ENCODE measurements at places on chromosomes 1 and 21.

GRCh38 chr1:39091845-39092645 lies 65.9 kb downstream of the NDUFS5 start:
- no peak for DNase-seq

DNA sequence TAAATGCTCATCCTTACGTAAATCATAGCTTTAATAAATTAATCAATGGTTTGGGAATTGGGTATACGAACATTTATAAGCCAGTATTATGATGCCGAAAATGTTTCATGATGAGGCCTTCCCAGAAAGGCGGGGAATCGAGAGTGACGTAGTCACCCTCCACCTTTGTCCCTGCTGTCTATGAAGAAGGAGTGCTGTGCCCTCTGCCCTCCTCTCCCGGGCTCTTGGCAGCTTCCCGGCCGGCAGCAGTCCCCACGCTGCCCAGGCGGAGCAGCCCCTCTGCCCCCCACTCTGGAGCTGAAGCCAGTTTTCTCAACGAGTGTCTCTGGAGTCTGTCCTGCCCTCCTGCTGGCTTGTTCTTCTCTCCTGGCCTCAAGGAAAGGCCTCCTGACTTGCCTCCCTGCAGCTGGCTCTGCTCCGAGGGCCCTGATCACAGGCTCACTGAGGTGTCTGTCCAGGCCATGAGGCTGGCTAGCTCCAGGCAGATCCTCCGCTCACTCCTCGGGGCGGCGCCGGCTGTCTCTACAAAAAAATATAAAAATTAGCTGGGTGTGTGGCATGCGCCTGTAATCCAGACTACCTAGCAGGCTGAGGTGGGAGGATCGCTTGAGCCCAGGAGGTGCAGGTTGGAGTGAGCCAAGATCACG lies 150.7 kb upstream of the COL6A1 start:
- peak; percentile 37 for DNase-seq

DNA sequence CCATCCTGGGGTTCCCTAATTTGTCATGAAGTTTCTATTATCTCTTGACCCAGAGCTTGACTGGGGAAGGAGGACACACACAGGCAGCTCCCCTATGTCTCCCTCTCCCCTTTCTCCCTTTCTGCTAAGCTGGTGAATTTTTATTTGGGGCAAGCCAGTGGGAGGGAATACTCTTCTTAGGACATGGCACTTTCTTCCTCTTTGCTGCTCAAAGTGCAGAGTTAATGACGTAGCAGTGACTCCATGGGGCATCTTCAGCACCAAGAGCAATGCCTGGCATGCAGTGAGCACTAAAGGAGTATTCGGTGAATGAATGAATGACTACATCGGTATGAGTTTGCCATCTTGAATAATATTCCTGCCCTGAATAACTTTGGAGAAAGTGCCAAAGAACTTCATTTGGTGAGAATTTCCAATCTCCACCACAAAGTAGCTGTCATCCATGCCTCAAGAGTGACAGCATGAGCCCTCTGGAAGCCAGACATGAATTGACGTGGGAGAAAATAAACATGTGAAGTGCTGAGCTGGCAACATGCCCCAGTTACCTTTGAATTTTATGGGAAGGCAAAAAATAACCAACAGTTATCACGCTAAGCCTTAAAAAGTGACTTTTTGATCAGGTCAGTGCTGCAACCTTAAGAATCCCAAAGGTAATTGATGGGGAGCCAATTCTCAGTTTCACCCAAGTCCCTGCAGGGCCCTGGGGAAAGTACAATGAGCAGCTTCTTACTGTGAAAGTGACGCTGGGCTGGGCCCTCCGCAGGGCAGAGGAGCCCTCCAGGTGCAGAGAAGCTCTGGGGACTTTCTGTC lies 22.1 kb upstream of the ATF3 start:
- no peak for DNase-seq

GRCh38 chr1:167288390-167289074 lies 67.8 kb downstream of the POU2F1 start:
- DNase-seq, result no peak

GRCh38 chr21:37342046-37342632 lies 24.4 kb upstream of the DYRK1A start:
- no peak for DNase-seq

- DNase-seq, result no peak
Measured at GRCh38 chr1:203512517-203512847, 18.5 kb downstream of the OPTC start.

GRCh38 chr1:68758666-68759209 lies 261.9 kb upstream of the DEPDC1 start:
- DNase-seq, result no peak

- DNase-seq, result no peak
Measured at GRCh38 chr1:26360807-26361604, 7.1 kb upstream of the CRYBG2 start.

DNA sequence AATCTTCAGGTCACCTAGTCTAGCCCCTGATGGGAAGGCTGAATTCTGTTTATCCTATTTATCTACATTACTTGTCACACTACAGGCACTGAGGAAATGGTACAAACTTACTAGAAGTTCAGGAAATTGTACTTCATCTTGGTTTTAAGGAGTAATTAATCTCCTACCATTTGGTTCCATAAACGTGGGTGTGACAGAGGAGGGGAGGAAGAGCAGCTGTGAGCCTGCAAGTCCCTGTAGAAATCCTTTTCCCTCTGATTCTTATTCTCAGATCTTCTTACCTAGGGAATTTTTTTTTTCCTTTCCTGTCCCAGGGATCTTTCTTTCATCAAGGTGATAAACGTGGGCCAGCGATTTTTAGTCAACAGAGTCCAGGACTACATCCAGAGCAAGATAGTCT lies 14.1 kb downstream of the PFKFB2 start:
- no peak for DNase-seq

GRCh38 chr21:42601656-42602055 lies 51.8 kb upstream of the PDE9A start:
- DNase-seq, result no peak

- no peak for DNase-seq
Measured at GRCh38 chr1:94702442-94702815, 117.7 kb upstream of the SLC44A3 start.

DNA sequence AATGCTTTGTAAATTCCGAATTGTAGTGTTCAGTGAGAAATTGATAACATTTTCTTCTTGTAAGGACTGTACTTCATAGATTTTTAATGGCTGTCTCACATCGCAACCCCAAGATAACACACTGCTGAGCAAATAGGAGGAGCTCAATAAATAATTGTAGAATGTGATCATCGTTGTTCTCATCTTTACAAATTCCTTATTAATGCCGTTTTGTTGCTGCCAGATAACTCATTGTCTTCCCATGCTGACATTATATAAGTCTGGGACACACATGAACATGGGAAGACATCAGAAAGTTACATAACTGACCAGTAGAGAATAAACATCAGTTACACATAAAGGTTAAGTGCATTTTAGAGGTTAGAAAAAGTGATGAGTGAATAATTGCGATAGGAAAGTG lies 46.4 kb upstream of the TSPAN2 start:
- no peak for DNase-seq

- no peak for DNase-seq
Measured at GRCh38 chr1:116628448-116628847, 39.1 kb downstream of the IGSF3 start.

DNA sequence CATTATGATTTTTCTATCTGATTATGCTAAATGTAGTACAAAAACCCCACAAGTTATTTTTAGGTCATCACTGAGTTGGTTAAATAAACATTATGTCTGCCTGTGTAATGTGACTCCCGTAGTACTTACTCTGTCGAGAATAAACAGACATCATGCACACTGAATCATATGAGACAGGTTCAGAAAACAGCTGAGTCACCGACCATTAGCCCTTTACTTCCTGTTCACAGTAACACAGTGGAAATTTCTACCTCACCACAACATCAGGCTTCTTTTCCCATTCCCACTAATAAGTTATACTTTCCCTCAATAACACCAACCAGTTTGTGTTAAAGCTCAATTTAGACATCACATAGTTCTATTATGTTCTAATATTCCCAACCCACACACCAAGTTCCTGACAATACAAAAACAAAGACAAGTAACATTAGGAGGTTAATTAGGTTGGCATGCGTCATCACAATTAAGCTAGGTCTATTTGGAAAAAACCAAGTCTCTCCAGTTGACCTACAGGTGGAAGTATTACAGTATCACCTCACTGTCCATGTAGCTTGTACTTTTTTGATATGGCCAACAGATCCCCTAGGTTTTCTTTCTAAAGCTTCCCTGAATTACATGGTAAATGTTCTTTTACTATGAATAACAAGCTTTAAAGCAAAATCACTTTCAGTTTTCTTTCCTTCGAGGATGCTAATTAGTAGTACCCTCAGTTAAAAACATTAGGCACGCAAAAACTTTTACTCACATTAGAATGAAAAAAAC lies 154.2 kb downstream of the EIF4G3 start:
- no peak for DNase-seq

GRCh38 chr1:204959836-204960235 lies 83.2 kb upstream of the CNTN2 start:
- no peak for DNase-seq

DNA sequence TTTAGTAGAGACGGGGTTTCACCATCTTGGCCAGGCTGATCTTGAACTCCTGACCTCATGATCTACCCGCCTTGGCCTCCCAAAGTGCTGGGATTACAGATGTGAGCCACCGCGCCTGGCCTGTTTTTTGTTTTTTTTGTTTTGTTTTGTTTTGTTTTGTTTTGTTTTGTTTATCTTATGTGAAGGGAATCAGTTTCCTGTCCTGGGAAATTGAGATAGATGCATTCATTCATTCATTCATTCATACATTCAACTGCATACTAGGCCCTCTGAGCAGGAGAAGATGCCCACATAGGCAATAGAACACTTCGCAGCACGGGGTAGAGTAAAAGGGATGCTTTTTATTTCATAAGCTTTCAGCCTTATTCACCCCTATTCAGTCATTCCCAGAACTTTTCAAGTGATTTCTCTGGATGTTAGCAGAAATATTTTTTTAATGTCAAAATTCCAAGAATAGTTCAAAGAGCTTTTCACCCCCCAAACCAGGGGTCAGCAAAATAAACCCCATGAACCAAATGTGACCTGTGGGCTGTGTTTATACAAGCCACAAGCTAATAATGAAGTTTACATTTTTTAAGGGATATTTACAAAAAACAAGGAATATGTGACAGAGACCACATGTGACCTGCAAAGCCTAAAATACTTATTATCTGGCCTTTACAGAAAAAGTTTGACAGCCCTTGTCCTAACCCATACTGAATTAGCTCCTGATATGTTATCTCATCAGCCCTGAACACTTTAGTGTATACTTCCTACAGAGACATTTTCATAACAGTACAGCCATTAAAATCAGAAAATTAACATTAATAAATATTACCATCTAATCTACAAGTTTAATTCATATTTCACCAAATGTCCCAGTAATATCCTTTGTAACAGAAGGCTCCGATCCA lies 127.1 kb downstream of the MAST2 start:
- DNase-seq, result no peak

DNA sequence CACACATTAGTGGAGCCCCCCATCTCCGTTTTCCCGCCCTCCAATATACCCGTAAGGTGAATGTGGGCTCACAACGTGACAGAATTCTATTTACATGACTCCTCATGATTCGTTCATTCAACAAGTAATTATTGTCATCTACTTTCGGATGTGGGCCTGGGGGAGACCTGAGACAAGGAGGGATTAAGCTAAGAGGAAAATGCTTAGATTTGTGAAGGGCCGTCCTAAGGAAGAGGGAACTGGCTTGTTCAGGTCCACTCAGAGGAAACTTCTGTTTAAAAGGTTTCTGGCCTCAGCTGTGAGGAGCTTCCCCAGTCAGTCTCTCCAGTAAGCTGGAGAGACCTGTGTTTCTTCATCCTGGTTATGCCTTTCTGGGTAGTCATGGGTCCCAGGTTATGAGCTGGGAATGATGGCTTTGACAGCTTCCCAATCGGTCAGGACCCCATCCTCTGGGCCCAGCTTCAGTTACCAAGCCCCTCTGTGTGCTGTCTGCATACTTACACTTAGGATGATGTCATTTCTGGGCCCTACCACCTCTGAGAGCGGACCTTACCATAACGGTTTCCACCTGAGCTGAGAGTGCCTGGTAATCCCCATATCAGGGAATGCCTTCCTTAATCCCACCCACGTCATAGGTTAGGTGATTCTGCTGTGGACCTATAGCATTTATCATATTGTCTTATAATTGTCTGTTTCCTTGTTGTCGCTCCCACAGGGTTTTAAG lies 687 bp upstream of the ERI3 start:
- DNase-seq, result no peak

- no peak for DNase-seq
Measured at GRCh38 chr1:25641931-25642573, 25.5 kb downstream of the MAN1C1 start.

GRCh38 chr1:84861516-84861915 lies 31.5 kb downstream of the LPAR3 start:
- DNase-seq, result no peak

DNA sequence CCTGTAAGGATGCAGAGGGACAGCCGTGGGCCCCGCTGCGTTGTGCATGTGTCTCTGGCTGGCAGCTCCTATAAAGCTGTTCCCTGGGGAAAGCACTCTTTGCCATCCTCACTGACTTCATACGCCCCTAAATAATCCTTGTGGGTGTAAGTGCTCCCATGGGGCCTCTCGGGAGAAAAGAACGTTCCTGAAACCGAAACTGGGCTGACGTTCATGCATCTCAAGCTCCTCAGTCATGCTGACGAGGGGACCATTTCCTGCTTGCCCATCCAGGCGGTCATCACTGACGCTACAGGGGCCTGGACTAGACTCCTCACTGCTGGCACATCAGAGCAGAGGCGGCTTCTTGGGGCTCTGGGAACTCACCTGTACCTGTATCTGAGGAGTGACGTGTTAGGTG lies 73.1 kb upstream of the USP24 start:
- DNase-seq, result no peak

DNA sequence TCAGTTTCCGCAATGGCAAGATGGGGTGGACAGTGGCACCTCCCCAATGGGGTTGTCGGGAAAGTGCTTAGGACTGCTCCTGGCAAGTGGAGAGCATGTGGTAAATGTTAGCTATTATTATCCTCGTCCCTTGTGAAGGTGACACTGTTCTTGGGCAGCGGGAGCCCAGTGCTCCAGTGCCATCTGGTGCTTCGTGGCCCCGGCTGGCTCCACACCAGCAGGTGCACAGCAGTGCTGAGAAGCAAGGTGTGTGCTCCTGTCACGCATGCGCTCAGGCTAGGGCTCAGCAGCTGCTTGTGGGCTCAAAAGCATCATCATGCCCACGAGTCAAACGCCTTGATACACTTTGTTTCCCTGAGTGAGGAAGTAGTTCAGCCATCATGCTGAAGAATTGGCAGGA lies 24.9 kb upstream of the KCNC4 start:
- no peak for DNase-seq

GRCh38 chr1:117575586-117576225 lies 30.1 kb upstream of the TENT5C start:
- no peak for DNase-seq

- DNase-seq, result no peak
Measured at GRCh38 chr1:24111262-24111995, 506 bp downstream of the MYOM3 start.

DNA sequence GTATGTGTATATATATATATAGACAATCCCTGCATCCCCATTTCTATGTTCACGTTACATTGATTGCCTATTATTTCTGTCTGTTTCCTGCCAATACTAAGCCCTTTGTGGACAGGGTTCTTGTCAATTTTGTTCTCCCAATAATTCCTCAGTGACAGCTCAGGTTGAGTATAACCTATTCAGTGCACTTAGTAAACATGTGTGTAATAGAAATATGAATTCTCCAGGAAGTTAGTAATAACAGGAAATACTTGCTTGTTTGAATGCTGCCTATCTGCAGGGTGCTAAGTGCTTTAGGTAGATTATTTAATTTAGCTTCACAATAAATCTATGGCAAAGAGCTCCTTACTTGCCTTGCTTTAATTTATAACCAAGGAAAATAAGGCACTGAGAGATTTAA lies 52.8 kb upstream of the PTGFR start:
- DNase-seq, result no peak
